ENCODE measurements at places on chromosomes 6 and 20. TPM values are rescaled to one million over a fixed set of nuclear protein-coding genes. Genes with fewer than 3 reads are reported as not detected.

- DNase-seq: no peak
Measured at GRCh38 chr6:47130086-47130485, 88.0 kb upstream of the ADGRF1 start.

GRCh38 chr6:97394160-97394748, 111.2 kb upstream of the MMS22L start:
- no peak for DNase-seq

GRCh38 chr6:143205131-143205535, 144.4 kb downstream of the AIG1 start:
- no peak for DNase-seq

GRCh38 chr6:9485992-9486391, 928.9 kb downstream of the TFAP2A start:
- DNase-seq: no peak

DNA sequence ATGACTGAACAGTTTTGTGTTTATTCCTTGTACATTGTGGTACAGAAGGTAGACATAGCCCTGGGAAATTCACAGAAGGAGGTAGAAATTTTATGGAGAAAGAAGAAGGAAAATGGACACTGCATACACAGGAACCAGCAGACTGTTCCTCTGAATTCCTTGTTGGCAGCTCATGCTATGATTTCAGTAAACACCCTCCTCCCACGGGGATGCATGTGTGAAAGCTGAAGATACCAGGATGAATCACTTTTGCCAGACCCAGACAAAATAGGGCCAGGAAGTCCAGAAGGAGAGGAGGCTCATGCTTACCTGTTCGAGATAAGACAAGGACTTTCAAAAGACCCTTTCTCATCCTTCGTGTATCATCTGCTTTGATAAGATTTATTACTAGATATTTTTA, 110.3 kb upstream of the GGTLC1 start:
- no peak for DNase-seq

GRCh38 chr6:7413151-7413823, 23.7 kb downstream of the RIOK1 start:
- no peak for DNase-seq

- DNase-seq: no peak
Measured at GRCh38 chr6:81693266-81693665, 59.2 kb downstream of the TENT5A start.

GRCh38 chr6:27630727-27631608, 158.1 kb upstream of the ZNF184 start:
- DNase-seq: no peak

GRCh38 chr20:61759286-61760065, 306.2 kb downstream of the TAF4 start:
- DNase-seq: no peak

DNA sequence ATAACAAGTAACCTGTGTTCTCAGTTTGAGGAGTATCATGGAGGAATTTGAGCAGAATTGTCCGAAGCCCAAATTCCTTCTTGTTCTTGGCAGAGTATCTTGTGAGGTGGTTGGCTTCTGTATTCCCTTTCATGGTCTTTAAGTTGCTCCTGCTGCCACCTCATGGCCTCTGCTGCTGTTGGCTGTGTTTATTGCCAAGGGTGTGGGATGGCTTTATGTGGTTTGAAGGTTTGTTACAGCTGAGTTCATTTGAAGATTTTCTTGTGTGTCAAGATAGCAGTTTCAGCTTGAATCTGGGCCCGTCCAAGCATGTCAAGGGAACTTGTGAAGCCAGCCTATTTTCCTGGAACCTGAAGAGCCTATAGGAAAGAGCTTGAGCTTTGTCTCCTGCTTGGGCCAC, 20.2 kb upstream of the TTK start:
- no peak for DNase-seq

GRCh38 chr6:146693342-146693741, 94.6 kb downstream of the ADGB start:
- no peak for DNase-seq

GRCh38 chr20:57389695-57390603, 1.2 kb upstream of the RBM38 start:
- no peak for DNase-seq

DNA sequence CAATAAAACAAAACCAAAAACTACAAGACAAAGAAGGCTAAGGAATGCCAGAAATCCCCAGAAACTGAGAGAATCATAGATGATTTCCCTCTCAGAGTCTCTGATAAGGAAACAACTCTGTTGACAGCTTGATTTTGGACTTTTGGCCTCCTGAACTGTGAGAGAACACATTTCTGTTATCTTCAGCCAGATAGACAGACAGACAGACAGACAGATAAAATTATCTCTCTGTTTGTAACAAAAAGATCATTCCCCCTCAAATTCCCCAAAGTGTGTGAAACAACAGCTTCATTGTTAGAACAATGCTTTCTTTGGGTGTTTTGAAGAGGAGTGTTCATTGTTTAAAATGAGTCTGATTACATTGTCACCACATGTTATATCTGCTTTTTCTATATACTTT, 148.2 kb downstream of the BCKDHB start:
- no peak for DNase-seq

- DNase-seq: no peak
Measured at GRCh38 chr6:16802071-16802470, 40.8 kb upstream of the ATXN1 start.

DNA sequence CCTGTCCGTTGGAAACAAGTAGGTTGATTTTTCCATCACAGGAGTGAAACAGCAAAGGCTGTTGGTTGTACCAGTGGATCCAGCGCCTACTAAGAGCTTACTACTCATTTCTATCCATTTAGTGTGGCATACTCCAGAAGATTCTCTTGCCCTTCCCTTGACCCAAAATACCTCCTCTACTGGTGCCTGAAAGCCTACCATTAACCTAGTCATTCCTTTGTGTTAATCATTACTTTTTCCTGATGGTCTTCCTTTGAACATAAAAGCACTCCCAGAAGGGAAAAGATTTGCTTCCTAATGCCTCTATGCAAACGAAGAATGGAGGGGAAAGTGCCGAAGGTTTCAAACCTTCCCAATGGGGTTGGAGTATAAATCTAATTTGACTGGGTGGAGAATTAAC, 123.3 kb downstream of the QRSL1 start:
- DNase-seq: no peak

- DNase-seq: no peak
Measured at GRCh38 chr20:41697861-41698559, 79.8 kb upstream of the CHD6 start.

DNA sequence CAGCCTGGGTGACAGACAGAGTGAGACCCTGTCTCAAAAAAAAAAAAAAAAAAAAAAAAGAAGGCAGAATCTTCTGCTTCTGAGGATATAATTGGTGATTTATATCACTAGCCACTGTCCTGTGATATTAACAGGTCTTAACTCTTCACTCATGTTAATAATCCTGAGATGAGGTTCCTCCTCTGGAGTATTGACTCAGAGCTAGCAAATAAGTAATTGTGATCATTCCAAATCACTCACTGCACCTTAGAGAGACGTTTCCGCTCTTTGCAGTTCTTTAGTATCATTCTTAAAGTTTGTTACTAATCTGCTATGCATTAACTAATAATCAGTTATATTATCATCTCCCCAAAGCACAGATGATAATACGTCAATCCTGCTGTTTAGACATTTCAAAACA, 41.6 kb upstream of the NOX3 start:
- DNase-seq: no peak

DNA sequence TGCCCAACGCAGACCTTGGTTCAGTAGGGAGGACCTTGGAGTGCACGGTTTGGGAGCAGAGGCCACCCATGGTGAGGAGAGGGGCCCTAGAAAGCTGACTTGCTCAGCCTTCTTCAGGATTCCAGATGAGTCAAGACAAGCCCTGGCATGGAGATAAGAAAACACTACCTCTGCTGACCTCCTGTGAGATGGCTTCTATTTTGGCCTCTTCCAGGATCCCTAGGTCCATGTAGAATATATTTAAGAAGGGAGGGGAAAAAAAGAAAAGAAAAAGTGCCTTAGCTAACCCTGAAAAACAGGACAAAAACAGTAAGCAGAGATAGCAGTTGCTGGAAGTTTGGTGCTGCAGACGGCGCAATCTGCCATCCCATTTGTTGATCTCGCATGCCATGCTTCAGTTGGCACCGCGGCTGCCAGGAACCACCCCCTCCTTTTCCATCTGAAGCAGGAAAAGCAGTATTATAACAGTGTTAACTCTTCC, 100.0 kb downstream of the ARMC2 start:
- no peak for DNase-seq

DNA sequence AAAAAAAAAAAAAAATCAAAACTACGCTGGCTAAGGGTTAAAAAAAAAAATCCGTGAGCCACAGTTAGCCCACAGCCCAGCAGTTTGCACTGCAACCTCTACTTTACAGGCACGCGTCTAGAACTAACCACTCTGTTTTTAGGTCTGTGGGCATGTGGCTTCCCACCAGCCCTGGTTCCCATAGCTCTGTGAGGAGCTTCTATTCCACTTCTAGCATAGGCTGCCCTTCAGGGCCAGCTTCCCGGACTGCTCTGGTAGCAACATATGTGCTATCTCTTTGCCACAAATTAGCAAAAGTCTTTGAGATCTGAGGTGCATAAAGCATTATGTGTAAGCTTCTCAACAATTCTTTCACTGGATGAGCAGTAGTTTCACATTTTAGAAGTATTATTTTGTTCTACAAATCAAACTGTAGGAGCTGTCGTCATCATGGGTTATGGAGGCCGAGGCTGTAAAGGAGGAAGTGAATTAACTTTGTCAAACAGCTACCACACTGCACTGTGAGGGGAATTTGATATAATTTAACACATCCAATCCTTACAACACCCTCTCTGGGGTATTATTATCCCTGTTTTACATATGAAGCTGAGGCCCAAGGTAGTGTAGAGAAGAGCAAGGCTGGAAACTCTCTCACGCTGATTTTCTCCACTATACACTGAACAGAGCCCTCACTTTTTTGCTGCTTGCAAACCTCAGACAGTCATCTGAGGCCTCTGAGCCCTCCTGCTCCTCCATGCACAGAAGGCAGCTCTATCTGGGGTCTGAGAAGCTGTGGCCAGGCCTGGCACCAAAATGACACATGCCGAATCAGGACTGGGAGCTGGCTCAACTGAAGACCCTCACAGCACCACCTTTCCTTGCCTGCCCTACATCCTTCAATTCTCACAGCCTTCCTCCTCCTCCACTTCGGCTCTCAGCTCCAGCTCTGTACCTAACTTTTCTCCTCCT, 35.4 kb downstream of the MAN1A1 start:
- no peak for DNase-seq

- no peak for DNase-seq
Measured at GRCh38 chr20:50588034-50588736, 78.0 kb downstream of the PTPN1 start.

DNA sequence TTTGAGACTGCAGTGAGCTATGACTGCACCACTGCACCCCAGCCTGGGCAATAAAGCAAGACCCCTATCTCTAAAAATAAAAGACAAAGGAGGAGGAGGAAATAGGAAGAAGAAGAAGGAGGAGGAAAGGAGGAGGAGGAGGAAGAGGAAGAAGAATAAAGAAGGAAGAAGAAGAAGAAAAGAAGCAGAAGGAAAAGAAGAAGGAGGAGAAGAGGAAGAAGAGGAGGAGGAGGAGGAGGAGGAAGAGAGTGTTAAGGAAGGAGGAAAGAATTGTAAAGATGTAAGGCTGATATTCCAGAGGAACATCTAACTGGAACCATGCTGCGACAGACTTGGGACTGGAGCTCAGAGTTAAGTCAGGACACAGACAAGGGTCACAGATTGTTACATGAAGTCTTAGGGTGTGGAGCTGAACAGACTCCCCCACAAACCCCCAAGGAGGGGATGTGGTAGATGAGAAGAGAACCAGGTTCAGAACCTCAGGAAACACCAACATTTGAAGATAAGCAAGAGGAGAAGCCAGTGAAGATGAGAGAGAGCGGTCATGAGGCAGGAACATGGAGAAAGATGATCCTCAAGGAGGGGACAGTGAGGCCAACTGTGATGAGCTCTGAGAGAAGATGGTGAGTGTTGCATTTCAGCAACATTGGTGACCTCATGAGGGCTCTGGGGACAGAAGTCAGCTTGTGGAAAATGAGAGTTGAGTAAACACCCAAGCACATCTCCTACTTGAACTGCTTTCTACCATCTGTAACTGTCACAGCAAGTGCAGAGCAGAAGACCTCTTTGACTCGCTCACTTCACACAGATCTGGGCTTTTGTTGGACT, 118.2 kb downstream of the CD164 start:
- no peak for DNase-seq

- no peak for DNase-seq
Measured at GRCh38 chr20:3925899-3926638, 36.9 kb downstream of the PANK2 start.

DNA sequence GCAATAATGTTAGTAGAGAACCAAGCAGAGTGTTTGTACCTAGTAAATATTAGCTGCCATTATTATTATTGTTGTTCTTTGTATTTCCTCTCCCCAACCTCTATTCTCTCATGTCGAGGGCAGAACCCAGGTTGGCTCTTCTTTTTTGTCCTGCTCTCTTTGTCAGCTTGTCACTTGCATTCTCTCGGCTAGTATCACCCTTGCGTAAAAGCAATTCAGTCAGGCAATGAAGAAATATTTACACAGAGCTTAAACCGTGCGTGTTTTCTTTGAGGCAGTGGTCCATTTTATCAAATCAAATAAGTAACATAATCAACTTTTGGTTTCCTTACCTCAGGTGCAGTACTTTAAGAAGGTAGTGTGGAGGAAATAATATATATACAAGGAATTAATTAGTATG, 83.9 kb downstream of the TULP4 start:
- no peak for DNase-seq

GRCh38 chr6:41191569-41191968, 9.4 kb downstream of the TREML2 start:
- no peak for DNase-seq

Gene RHAG
- not detected for total RNA-seq

Gene BEND6
- 1.3 TPM for total RNA-seq

Gene VSX1
- not detected for total RNA-seq

Gene NMBR
- total RNA-seq: not detected

Gene EZR
- total RNA-seq: 49.7 TPM

Gene LGSN
- total RNA-seq: not detected

Gene TUBB2B
- not detected for total RNA-seq

Gene FAM209B
- not detected for total RNA-seq

Gene PLA2G7
- total RNA-seq: 2.1 TPM

Data from ascending aorta (tissue), 2 donors.